ENCODE measurements at places on chromosomes 4 and X.

DNA sequence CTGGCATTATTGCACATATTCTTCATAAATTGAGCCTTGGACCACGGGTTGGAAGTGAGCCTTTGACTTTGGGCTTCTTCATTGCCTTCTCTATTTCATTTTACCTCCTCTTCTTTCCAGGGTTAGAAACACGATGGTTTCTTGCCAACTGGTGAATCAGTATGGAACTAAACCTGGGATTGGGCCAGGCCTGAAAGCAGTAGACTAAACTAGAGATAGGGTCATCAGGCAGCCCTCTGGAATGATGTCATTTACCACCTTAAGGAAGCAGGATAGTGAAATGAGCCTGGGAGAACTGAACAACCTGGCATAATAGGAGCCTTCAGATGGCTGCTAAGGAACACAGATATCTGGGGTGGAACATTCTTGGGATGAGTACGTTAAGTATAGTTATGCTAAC, 67.5 kb upstream of the ATP8A1 start:
- DNase-seq: no peak

DNA sequence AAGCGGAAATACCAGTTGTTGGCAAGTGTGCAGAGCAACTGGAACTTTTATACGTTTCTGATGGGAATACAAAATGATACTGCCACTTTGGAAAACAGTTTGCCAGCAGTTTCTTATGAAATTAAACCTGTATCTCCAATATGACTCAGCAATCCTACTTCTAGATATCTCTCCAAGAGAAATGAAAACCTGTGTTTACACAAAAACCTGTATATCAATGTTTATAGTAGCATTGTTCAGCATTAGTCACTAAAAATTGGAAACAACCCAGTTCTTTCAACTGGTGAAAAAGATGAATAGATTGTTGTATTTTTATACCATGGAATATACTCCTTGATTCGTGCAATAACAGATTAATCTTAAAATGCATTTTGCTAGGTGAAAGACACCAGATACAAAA, 26.8 kb downstream of the ATP7A start:
- no peak for DNase-seq

- DNase-seq: no peak
These were observed 1973.0 kb upstream of the AGA start for GRCh38 chr4:179415037-179415846.

- no peak for DNase-seq
These were observed 30.8 kb downstream of the MOB1B start for GRCh38 chr4:70932984-70933383.

DNA sequence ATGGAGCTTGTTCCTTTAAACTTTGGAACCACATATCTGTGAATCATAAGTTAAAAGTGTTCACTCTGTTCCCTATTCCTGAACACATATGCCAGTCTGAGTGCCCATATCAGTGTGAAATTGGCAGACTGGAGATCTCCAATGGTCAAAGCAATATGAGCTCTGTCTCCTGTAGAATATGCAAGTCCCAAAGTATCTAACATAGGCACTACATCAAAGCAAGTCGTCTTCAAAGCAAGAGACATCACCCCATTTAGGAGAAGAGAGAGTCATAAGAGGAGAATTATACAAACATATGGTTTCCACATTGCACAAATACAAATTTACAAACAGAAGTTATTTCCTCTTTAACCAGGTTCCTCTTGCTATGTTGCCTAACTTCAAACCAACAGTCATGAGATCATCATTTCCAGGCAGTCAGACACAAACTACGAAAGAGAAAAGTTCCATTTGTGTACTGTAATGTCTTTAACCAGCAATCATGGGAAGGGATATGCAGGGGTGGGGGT, 9.9 kb upstream of the GK start:
- no peak for DNase-seq

- DNase-seq: no peak
These were observed 341.1 kb downstream of the RAPGEF2 start for GRCh38 chr4:159443975-159444374.

- DNase-seq: peak; percentile 42
These were observed 15.2 kb upstream of the ANXA10 start for GRCh38 chr4:168076989-168077725.

GRCh38 chrX:14899607-14900006, 26.4 kb downstream of the MOSPD2 start:
- DNase-seq: no peak

GRCh38 chr4:72604324-72604723, 35.3 kb upstream of the ADAMTS3 start:
- DNase-seq: no peak

Measured in stimulated activated CD4-positive, alpha-beta T cell treated with anti-CD3 and anti-CD28 coated beads, Interleukin-4, amount 100 ng/mL, for 24 hours (primary cell).